ENCODE measurements at places on chromosomes 4 and X.

DNA sequence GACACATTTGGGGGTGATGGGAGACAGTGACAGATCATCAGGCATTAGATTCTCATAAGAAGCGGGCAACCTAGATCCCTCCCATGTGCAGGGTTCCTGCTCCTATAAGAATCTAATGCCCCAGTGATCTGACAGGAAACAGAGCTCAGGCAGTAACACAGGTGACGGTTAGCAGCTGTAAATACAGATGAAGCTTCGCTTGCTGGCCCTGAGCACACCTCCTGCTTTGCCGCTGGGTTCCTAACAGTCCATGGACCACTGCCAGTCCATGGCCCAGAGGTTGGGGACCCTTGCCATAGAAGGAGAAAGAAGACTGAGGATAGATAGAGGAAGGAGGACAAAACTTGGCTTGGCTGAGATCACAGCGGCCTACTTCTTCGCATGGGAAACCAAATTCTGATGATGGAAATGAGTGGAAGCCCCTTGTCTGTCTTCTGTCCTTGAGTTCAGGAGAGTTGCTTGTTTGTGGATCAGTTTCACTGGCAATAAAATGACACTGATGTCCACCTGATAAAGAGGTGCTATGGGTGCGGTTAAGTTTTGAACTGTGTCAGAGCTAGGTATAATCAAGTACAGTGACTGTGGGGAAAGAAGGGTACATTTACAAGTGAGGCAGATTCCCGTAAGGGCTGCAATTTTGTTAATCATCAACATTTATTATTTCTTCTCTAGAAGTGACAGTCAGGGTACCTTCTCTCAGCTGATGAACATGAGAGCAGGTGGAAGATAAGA is 1.7 kb upstream of the TIFA start:
- DNase-seq: no peak

GRCh38 chr4:3529363-3529762 is 2.9 kb downstream of the LRPAP1 start:
- DNase-seq: no peak

- peak; percentile 10 for DNase-seq
Measured at GRCh38 chr4:169774466-169775445, 17.0 kb upstream of the HPF1 start.

- no peak for DNase-seq
Measured at GRCh38 chrX:54808109-54808604, 612 bp downstream of the MAGED2 start.

- no peak for DNase-seq
Measured at GRCh38 chrX:43513085-43513484, 143.0 kb upstream of the MAOA start.

DNA sequence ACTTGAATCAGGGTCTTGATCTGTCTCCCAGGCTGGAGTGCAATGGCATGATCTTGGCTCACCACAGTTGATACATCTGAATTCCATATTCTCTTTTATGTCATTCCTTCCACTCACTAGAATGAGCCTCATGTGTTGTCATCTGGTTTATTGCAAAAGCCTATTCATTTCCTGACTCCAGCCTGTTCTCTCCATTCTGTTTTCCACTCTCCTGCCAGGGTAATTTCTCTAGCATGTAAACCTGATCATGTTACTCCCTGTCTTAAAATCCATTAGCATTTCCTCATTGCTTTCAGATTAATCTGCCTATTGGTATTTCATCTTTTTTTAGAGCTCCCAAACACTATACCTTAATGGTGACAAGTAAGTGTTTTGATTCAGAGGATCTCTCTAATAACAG is 4.3 kb upstream of the DDX60L start:
- DNase-seq: no peak

GRCh38 chr4:7074426-7074825 is 6.6 kb upstream of the GRPEL1 start:
- DNase-seq: no peak

GRCh38 chr4:82138374-82138773 is 235.4 kb downstream of the HNRNPD start:
- DNase-seq: no peak

DNA sequence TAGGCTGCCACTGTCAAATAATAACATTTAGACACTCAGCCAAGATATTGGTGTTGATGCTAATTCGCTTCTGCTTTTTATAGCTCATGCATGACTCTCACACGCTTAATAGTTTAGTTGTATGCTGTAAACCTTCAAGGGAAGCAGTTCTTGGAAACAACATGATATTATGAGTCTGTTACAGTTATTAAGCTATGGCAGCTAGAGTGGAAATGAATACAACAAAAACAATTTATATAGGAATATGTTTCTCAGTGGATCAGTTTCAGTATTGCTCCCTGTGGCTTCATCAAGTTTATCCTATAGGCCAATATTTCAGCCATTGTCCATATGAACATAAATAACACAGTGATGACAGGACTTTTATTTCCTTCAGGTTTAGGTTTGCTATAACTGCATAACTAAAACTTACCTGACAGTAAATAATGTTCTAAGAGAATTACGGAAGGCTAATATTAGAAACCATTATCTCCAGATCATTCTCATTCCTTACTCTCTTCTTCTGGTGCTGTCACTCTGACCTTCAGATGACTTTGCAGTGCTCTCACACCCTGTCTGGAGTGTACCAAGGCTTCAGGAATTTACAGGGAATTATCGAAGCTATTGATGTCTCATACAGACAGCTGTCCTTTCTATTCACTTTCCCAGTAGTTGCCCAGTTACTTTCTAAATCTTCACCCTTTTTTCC is 555.0 kb downstream of the ANKRD50 start:
- no peak for DNase-seq

DNA sequence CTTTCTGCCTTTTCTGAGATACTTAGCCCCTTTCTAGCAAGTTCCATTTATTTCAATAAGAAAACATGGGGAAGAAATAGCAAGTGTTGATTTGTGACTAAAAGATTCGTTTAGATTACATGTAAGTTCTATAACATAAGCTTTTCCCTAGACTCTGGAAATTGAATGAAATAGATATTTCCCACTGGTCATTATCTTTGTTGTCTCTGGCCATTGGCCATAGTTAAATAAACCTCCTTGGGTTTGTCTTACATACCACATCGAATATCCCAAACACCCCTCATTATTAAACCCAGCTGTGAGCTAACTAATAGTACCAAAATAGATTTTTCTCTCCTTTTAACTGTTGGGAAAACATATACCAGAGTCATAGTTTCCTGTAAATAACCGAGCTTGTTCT is 534.8 kb downstream of the IQCM start:
- DNase-seq: no peak

DNA sequence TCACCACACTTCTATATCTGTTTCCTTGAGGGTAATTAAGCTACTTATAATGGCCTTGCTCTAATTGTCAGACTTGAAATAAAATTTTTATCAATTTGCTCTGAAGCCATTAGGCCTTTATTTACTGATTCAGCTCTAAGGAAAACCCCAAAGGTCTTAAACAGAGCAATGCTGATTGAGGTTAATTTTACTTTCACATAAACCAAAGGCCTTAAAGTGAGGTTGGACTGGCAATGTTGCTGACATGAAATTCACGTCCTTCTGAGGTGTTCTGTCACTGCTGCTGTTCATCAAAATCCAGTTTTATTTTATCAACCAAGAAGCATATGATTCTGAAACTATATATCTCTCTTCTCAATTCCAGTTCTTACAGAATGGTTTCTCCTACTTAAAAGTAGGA is 21.7 kb upstream of the GPRIN3 start:
- DNase-seq: no peak

DNA sequence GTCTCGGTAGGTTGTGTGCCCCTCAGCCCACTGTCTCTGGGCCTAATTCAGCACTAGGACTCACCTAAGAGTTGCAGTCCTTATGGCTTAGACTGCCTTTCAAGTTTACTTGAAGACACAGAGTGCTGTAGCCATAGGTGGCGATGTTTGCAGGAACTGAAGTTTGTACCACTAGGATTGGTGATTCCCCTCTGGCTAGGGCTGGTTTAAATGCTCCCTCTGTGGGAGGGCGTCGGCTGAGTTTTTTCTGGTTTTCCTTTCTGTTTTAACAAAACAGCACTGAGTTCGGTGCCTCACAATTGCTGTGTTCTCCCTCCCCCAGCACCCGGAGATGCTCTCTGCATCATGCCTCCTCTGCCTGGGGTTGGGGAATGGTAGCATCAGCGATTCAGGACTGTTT is 480.9 kb downstream of the PCDH11X start:
- DNase-seq: no peak

DNA sequence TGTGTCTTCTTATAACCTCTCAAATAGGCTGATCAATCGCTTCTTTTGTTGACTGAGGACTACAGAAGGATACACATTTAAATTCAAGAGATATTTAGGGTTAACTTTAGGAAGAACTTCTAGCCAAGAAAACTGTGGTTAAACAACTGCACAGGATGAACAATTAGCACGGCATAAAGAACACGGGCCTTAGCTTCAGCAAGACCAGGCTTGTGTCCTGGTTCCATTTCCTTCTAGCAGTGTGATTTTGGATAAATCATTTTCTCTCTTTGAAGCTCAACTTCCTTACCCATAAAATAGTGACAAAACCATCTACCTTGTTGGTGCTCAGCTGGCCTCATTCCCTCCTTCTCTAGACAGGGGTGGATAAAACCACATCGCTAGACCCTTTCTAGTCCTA is 117.6 kb downstream of the TSPAN5 start:
- DNase-seq: no peak

GRCh38 chrX:44621078-44621477 is 78.4 kb upstream of the FUNDC1 start:
- no peak for DNase-seq

DNA sequence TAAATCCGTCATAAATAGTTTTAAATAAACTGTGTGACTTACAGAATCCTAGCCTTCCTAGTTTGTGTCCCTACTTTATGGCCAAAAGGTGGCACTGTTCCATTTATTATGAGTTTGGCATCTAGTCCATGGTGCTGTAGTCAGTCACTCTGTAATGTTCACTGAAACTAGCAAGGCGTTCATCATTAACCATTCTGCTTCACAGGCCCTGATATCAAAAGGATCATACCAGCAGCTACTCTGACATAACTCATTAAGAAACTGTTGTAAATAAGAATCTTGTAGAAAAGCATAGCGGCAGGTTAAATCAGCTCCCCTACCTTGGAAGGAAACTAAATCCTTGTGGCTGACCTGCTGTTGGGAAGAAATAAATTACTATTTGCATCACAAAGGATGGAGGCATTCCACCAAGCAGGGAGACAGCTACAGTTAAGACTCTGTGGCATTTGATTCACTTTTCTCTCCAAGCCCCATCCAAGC is 919.6 kb upstream of the DIAPH2 start:
- no peak for DNase-seq

DNA sequence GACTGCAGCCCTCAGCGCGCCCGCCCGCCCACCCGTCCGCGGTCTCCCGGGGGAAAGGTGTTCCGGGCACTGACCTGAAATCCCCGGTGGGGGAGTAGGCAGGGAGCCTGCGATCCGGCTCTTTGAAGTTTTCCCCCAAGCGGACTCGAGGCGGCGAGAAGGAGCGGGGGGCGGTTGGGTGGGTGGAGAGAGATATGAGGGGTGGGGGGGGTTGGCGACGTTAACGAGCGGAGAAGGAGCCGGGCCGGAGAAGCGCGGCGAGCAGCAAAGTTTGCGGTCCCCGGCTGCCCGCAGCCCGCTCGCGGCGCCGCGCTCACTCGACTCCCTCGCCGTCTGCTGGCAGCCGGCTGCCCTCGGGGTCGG is 636 bp downstream of the BCOR start:
- DNase-seq: no peak

- DNase-seq: no peak
Measured at GRCh38 chr4:34372815-34373214, 1871.5 kb downstream of the ARAP2 start.

DNA sequence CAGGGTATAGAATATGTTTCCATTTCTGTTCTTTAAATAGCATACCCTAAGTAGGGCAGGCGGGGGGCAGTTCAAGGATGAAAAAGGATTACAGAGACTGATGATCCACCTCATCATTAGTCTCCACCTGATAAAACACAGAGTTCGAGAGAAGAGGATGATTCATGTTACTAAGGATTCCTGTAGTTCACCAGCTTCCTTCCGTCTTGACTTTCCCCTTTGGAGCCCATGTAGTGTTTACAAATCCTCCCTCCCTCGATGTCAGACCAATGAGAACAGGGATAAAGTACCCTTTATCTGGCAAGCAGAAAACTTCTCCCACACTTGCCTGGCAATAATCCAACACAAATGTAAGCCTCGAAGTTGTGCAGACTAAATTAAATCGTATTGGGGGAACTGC is 526.3 kb upstream of the FAM241A start:
- no peak for DNase-seq

- DNase-seq: peak; percentile 9
Measured at GRCh38 chr4:141158219-141158618, 24.9 kb upstream of the RNF150 start.

GRCh38 chr4:26133840-26134239 is 187.0 kb upstream of the RBPJ start:
- DNase-seq: no peak

- no peak for DNase-seq
Measured at GRCh38 chr4:140071806-140072205, 82.2 kb downstream of the MAML3 start.

- DNase-seq: no peak
Measured at GRCh38 chr4:183860119-183860518, 45.0 kb upstream of the STOX2 start.
